ENCODE measurements at places on chromosomes 7 and 10.

- DNase-seq = peak; percentile 29
These were observed 217.2 kb upstream of the MKLN1 start for GRCh38 chr7:131110297-131111080.

DNA sequence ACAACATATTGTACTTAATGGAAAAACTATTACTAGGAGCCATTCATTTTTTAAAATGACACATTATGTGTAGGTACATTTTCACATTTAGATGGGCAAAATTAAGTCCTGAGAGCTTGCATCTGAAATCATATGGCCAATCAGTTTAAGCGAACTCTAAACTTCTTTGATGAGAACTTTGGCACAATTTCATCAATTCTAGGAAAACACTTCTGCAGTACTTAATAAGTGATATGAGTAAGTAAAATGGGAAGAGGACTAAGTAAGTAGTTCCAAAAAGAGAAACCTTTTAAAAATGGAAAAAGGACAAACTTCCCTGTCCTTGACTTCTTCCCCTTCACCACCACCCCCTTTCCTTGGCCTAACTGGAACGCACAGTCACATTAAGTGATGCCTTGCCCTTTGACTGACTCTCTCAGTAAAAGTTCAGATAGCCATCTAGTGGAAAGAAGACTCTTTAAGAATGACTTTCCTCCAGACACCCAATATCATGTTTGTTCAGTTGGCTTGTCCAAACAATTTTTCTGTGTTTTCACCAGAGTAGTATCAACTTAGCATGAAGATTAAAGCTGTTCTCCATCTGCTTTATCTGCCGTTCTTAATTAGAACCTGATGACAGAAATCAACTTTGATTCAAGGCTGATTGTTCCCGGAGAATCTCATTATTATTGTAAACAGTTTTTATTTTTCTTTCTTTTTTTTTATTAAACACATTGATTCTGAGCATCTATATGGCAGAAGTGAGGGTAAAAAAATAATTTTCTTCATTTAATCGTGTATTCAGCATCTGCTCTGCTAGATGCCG is 45.1 kb downstream of the CNNM2 start:
- no peak for DNase-seq

DNA sequence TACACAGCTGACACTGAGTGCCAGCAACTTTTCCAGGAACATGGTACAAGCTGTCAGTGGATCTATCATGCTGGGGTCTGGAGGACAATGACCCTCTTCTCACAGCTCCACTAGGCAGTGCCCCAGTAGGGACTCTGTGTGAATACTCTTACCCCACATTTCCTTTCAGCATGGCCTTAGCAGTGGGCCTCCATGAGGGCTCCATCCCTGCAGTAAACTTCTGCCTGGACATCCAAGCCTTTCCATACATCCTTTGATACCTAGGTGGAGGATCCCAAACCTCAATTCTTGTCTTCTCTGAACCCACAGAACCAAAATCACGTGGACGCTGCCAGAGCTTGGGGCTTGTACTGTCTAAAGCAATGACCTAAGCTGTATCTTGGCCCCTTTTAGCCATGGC is 116.8 kb downstream of the IQUB start:
- no peak for DNase-seq

- no peak for DNase-seq
These were observed 16.3 kb downstream of the MSRB2 start for GRCh38 chr10:23111517-23112286.

GRCh38 chr10:129191797-129192196 is 275.2 kb upstream of the MGMT start:
- peak; percentile 11 for DNase-seq

DNA sequence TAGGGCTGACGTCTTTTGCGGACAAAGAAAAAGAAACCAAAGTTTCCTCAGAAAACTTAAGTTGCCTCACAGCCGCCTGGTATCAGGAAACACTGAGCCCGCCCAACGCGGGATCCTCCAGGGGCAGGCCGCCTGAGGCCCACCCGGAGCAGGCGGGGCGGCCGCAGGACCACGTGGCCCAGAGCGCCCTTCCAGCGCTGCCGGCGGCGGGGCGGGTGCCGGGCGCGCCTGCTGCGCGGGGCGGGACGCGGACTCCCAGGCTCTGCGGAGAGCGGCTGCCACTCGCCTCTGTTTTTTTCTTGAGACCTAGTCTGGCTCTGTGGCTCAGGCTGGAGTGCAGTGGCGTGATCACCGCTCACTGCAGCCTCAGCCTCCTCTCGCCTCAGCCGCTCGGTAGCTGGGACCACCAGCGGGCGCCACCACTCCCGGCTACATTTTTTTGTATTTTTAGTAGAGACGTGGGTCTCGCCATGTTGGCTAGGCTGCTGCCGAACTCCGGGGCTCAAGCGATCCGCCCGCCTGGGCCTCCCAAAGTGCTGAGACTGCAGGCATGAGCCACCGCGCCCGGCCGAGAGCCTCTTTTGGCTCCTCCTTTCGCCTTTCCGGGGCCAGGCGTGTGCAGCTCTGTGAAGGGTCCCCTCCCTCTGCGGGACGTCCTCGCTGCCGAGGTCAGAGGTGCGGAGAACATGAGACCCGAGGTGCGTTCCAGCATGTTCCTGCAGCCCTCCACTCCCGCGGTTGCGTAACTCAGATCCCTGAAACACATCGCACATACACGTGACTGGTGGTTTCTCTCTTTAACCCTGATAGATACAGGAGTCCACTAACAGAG is 11.6 kb upstream of the HNRNPF start:
- peak; percentile 88 for DNase-seq

- DNase-seq = no peak
These were observed 241.9 kb downstream of the SLC25A13 start for GRCh38 chr7:96080027-96080426.

- DNase-seq = no peak
These were observed 384.5 kb downstream of the KCNMA1 start for GRCh38 chr10:77253147-77253545.

- DNase-seq = no peak
These were observed 259.9 kb downstream of the FGFR2 start for GRCh38 chr10:121338206-121338980.

DNA sequence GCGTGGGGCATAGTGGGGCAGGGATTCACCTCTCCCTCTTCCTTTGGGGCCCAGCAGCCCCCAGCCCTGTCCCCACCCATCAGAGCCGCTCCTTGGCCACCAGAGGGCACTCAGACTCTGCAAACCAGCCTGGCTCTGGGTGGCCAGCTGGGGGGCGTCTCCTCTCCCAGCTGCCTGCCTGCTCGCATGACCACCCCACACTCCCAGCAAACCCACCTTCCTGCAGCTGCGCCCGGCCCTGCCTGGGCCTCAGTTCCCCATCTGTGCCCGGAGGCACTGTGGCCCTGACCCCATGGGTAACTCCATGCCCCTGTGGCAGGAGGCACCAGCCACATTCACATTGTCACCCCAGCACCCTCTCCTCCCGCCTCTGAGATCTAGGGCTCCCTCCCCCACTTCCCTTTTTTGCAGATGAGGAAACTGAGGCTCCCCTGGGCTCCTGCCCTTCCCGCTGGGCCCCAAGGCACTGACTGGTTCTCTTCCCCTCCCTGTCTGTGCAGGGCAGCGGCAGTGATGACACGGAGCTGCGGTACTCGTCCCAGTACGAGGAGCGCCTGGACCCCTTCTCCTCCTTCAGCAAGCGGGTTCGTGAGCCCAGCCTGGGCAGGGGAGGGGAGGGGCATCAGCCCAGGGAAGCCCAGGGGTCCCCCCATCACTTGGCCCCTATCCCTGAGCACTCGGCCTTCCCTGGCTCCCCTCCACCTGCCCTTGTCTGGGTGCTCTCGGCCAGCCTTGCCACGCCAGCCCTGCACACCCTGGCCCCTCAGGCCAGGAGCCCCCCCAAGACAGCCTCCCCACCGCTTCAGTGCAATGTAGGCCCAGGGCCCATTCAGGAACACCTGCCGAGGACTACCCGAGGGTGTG is 6.9 kb upstream of the SH2B2 start:
- no peak for DNase-seq

DNA sequence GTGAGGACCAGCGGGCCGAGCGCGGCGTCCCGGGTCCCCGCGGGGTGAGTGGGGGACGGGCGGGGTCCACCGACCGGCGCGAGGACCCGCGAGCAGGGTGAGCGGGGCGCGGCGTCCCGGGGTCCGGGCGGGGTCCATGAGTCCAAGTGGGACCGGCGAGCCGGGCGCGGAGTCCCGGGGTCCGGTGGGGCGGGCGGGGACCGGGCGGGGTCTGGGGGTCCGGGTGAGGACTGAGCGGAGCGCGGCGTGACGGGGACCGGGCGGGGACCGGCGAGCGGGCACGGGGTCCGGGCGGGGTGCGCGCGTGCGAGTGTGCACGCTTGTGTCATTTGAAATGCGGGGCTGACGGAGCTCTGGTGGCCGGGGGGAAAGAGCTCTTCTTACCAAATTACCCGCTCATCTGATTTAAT is 765 bp downstream of the CELF2 start:
- no peak for DNase-seq

Data from mucosa of gallbladder (tissue), 1 donor.